Type B pancreatic cell (in vitro differentiated cells): ENCODE measurements at places on chromosomes 6 and 20.

- peaks cover 13% of the 10 kb centered on the region for H3K4me1 ChIP-seq
- no peak for DNase-seq
- no peak overlapping the region for H3K27ac ChIP-seq
Measured at GRCh38 chr20:50628853-50629669, 62.3 kb downstream of the RIPOR3 start.

DNA sequence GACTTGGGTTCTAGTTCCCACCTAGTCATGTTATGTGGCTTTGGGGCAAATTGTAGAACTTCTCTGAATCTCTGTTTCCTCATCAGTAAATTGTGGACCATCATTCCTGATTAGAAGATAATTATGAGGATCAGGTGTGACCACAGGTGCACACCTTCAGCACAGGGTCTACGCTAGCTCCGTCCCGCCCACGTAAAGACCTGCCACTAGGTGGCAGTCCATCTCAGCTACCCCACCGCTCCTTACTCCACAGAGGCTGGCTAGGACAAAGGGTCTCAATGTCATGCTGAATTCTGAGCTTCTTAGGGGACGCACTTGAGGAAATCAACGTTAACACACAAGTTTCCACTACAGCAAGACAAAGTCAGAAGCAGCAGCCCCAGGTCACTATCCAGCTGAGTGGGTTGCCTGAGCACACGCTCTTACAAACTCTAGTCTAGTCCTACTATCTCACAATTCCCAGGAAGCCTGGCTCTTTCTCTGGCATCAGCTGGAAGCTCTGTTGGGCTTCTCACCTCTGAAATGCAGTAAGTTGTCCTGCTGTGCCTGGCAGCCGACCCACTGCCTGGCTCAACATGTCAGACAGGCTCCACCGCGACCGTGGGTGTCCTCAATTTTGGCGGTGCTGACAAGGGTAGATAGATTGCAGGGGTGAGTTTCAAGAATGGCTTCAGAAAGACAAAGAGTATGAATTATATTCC is 2.0 kb upstream of the PLCG1 start:
- H3K4me3 ChIP-seq = peak overlapping the region; percentile 94
- H3K27me3 ChIP-seq = no peaks in the 10 kb centered on the region
- DNase-seq = no peak
- peaks cover 10% of the 10 kb centered on the region for H3K36me3 ChIP-seq

DNA sequence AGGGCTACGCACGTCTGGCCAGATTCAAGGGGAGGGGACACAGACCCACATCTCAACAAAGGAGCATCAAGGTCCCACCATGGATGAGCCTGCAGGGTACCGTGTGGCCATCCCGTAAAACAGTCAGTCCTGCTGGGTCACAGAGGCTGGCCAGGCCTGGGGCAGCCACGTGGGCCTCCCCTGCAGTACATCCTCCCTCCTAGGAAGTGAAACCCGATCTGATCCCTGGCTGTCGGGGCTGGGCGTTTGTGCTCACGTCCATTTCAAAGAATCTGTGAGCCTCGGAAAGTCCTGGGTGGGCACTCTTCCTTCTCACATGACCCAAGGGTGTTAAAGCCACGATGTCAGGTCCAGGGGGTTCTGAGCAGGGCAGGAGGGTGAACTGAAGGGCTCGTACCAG is 14.3 kb downstream of the SULF2 start:
- DNase-seq = no peak
- peaks cover 40% of the 10 kb centered on the region for H3K4me1 ChIP-seq
- no peak overlapping the region for H3K4me3 ChIP-seq
- H3K27ac ChIP-seq = no peak overlapping the region
- peaks cover 36% of the 10 kb centered on the region for H3K36me3 ChIP-seq

- no peak overlapping the region for H3K4me3 ChIP-seq
- H3K4me1 ChIP-seq = peaks cover 2% of the 10 kb centered on the region
- H3K36me3 ChIP-seq = peaks cover 4% of the 10 kb centered on the region
- H3K27me3 ChIP-seq = peaks cover 93% of the 10 kb centered on the region
- DNase-seq = no peak
Measured at GRCh38 chr6:108123946-108124345, 41.9 kb upstream of the NR2E1 start.

GRCh38 chr20:36483919-36484808 is 57.2 kb upstream of the MYL9 start:
- H3K4me1 ChIP-seq = peaks cover 52% of the 10 kb centered on the region
- no peak overlapping the region for H3K27ac ChIP-seq
- no peaks in the 10 kb centered on the region for H3K27me3 ChIP-seq
- peaks cover 5% of the 10 kb centered on the region for H3K36me3 ChIP-seq
- DNase-seq = no peak
- H3K4me3 ChIP-seq = no peak overlapping the region

- H3K27ac ChIP-seq = no peak overlapping the region
- H3K4me3 ChIP-seq = no peak overlapping the region
- no peaks in the 10 kb centered on the region for H3K4me1 ChIP-seq
- H3K27me3 ChIP-seq = peaks cover 19% of the 10 kb centered on the region
- no peaks in the 10 kb centered on the region for H3K36me3 ChIP-seq
Measured at GRCh38 chr6:167502471-167502870, 177.6 kb downstream of the TTLL2 start.

DNA sequence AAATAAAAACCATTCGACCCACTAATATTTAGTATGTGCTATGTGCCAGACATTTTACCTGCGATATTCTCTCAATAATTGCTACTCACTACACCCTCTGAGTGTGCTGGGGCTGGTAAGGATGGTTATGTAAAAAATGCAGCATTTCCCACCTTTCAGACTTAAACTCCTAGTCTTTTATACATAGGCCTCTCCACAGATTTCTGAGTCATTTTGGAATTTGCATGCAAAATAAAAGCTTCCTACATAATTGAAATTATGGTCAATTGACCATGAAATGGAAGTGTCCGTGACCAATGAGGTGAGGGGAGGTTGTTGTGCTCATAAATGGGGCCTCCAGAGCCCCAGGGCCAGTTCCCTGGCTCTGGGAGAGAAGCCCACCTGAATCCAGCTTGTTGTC is 37.7 kb upstream of the MAFB start:
- no peak for DNase-seq
- H3K27me3 ChIP-seq = peaks cover 13% of the 10 kb centered on the region
- H3K4me3 ChIP-seq = no peak overlapping the region
- no peaks in the 10 kb centered on the region for H3K36me3 ChIP-seq

GRCh38 chr20:38585404-38586180 is 4.6 kb downstream of the ADIG start:
- no peaks in the 10 kb centered on the region for H3K36me3 ChIP-seq
- no peaks in the 10 kb centered on the region for H3K4me1 ChIP-seq
- no peak for DNase-seq
- no peak overlapping the region for H3K27ac ChIP-seq
- H3K27me3 ChIP-seq = no peaks in the 10 kb centered on the region

GRCh38 chr6:130140084-130140483 is 82.7 kb downstream of the SAMD3 start:
- no peaks in the 10 kb centered on the region for H3K4me1 ChIP-seq
- H3K27me3 ChIP-seq = no peaks in the 10 kb centered on the region
- DNase-seq = no peak
- H3K27ac ChIP-seq = no peak overlapping the region
- peaks cover 37% of the 10 kb centered on the region for H3K36me3 ChIP-seq
- H3K4me3 ChIP-seq = no peak overlapping the region

- no peak overlapping the region for H3K27ac ChIP-seq
- no peak overlapping the region for H3K4me3 ChIP-seq
- H3K4me1 ChIP-seq = no peaks in the 10 kb centered on the region
- H3K27me3 ChIP-seq = no peaks in the 10 kb centered on the region
Measured at GRCh38 chr20:35866418-35867202, 87.7 kb downstream of the SCAND1 start.

- H3K27me3 ChIP-seq = peaks cover 23% of the 10 kb centered on the region
- no peak overlapping the region for H3K4me3 ChIP-seq
- H3K27ac ChIP-seq = no peak overlapping the region
- no peaks in the 10 kb centered on the region for H3K36me3 ChIP-seq
- no peak for DNase-seq
Measured at GRCh38 chr20:49420811-49421295, 61.6 kb downstream of the KCNB1 start.

- H3K27ac ChIP-seq = no peak overlapping the region
- H3K4me3 ChIP-seq = no peak overlapping the region
- peaks cover 3% of the 10 kb centered on the region for H3K36me3 ChIP-seq
- H3K27me3 ChIP-seq = no peaks in the 10 kb centered on the region
Measured at GRCh38 chr6:56188429-56188828, 59.0 kb downstream of the COL21A1 start.

DNA sequence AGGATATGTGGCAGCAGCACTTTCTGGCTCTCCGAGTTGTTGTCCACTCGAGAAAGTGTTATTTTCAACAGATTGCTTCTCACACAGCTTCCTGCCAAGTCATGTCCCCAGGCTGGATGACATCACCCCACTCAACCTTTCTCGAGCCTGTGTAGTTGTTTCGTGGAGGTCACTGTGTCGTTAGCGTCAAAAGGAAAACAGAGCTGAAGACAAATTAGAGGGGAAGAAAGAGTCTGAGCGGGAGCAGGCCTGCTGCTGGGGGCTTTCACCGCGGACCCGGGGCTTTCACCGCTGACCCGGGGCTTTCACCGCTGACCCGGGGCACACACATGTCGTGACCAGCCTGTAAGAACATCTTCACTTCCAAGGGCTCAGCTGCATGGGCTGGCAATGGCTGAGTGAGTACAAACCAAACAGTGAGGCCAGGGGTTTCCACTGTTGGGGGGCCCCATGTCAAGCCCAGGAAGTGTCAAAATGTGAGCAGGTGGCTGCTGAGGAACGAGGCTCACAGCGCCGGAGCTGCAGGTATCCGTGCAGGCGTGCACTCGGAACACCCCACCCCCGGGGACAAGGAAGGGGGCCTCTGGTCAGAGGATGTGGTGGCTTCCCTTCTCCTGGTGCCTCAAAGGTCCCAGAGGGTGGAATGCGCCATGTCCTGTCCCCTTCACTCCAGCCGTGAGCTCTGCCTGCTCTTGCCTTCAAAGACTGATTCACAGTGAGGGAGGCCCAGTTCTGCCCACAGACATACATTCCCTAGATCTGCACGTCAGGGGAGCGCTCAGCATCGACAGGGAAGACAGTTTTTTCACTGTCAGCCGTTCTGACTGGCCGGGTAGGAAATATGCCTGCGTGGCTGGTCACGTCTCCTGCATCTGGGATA is 365.9 kb downstream of the TAF4 start:
- DNase-seq = no peak
- H3K36me3 ChIP-seq = no peaks in the 10 kb centered on the region
- H3K4me1 ChIP-seq = peaks cover 5% of the 10 kb centered on the region
- peak overlapping the region; percentile 25 for H3K4me3 ChIP-seq
- peaks cover 3% of the 10 kb centered on the region for H3K27me3 ChIP-seq
- no peak overlapping the region for H3K27ac ChIP-seq

- H3K4me3 ChIP-seq = peak overlapping the region; percentile 93
- H3K36me3 ChIP-seq = peaks cover 8% of the 10 kb centered on the region
- no peak for DNase-seq
- peaks cover 27% of the 10 kb centered on the region for H3K4me1 ChIP-seq
- peak overlapping the region; percentile 91 for H3K27ac ChIP-seq
- no peaks in the 10 kb centered on the region for H3K27me3 ChIP-seq
Measured at GRCh38 chr6:89145091-89145955, 532 bp upstream of the PM20D2 start.

DNA sequence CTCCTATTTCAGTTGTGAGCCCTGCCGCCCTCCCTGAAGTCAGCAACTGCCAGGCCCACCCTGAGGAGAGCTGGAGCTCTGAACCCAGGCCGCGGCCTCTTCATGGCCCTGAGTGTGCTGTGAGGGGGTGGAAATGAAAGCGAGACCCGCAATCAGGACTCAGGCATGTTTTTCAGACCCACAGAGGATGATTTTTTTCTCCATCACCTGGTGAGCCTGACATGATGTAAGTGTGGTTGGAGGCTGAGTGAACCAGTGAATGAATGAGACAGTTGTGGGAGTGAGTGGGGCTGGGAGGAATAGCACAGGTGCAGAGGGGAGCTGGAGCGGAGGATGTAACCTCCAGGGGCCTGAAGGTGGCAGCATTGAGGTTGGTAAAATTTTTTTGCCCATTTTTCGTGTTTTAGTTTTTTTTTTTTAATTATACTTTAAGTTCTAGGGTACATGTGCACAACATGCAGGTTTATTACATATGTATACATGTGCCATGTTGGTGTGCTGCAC is 18.3 kb downstream of the RAET1L start:
- no peaks in the 10 kb centered on the region for H3K36me3 ChIP-seq
- no peak for DNase-seq
- H3K27ac ChIP-seq = no peak overlapping the region
- H3K27me3 ChIP-seq = peaks cover 69% of the 10 kb centered on the region

DNA sequence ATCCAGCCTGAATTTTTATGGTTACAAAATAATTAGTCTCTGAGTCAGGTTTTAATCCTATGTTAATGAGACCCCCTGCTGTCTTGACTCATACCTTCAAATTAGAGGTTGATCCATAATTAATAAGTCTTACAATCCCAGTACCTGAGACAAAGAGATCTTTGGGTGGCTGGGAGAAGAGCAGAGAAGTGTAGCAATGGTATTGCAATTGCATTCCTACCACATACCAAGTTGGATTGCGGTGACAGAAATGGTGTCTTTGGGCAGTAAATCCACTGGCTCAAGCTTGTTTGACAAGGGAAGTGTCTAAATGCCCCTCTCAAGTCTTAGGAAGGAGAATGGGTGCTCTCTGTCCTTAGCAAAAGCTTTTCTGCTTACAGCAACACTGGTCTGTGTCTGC is 150.4 kb downstream of the BTBD3 start:
- H3K27ac ChIP-seq = no peak overlapping the region
- no peaks in the 10 kb centered on the region for H3K36me3 ChIP-seq
- no peak for DNase-seq

- H3K27ac ChIP-seq = no peak overlapping the region
- peaks cover 14% of the 10 kb centered on the region for H3K36me3 ChIP-seq
- H3K4me1 ChIP-seq = peaks cover 20% of the 10 kb centered on the region
- H3K4me3 ChIP-seq = no peak overlapping the region
- H3K27me3 ChIP-seq = no peaks in the 10 kb centered on the region
Measured at GRCh38 chr6:148431413-148431812, 88.8 kb downstream of the SASH1 start.

DNA sequence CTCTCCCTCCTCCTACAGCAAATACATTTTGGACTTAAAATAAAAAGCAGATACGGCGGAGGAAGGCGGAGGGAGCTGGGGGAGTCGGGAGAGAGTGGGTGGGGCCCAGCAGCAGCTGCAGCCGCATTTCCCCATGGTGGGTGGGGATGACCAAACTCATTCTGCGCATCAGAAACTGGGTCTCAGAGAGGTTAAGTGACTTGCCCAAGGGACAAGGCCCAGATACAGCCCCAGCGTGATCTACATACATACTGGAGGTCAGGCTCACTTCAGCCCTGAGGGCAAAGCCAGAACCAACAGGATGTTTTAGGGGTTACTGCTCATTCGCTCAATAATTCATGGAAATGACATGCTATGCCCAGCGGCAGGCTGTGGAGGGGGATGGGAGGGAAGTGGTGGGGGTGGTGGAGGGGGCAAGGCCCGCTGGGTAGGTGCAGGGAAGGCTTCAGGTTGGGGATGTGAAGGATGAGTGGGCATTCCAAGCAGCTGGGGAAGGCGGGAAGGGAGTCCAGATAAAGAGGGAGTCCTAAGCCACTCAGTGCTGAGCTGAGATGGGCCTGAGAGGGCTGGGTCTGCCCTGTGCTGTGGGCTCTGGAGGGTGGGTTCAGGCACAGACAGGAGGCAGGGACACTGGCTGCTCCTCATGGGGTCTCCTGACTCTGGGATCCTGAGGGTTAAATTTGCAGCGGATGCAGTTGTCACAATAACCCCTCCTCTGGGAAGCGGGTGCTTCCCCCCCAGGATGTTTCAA is 31.0 kb downstream of the DLGAP4 start:
- no peak overlapping the region for H3K4me3 ChIP-seq
- H3K4me1 ChIP-seq = no peaks in the 10 kb centered on the region
- peaks cover 39% of the 10 kb centered on the region for H3K27me3 ChIP-seq
- no peak for DNase-seq
- H3K27ac ChIP-seq = no peak overlapping the region
- H3K36me3 ChIP-seq = no peaks in the 10 kb centered on the region
